ENCODE measurements at places on chromosomes 13 and 19.

- no peak for DNase-seq
These were observed 332.0 kb downstream of the IRS2 start for GRCh38 chr13:109454167-109454917.

- DNase-seq, result no peak
These were observed 336.5 kb downstream of the MZT1 start for GRCh38 chr13:72390909-72391308.

GRCh38 chr19:33484226-33484774, 37.3 kb downstream of the PEPD start:
- no peak for DNase-seq

GRCh38 chr13:60150538-60150937, 13.2 kb downstream of the DIAPH3 start:
- no peak for DNase-seq

GRCh38 chr19:16433986-16434385, 37.8 kb downstream of the EPS15L1 start:
- no peak for DNase-seq

DNA sequence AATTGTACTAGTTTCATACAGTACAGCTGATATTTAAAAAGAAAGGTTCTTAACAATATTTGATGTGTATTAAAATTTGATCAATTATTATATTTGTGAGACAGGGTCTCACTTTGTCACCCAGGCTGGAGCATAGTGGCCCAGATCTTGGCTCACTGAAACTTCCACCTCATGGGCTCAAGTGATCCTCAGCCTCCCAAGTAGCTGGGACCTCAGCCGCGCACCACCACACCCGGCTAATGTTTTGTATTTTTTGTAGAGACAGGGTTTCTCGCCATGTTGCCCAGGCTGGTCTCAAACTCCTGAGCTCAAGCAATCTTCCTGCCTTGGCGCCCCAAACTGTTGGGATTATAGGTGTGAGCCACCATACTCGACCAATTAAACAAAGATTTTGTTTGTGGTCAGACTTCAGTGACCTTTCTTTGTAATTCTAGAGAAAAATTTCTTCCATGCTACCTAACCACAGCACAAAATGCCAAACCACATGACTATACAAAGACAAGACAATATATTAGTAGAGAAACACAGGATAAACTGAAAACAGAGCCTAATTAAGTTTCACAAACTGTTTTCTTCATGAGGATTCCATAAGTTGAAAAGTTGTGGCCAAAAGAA, 59.6 kb downstream of the RBM26 start:
- DNase-seq, result no peak

DNA sequence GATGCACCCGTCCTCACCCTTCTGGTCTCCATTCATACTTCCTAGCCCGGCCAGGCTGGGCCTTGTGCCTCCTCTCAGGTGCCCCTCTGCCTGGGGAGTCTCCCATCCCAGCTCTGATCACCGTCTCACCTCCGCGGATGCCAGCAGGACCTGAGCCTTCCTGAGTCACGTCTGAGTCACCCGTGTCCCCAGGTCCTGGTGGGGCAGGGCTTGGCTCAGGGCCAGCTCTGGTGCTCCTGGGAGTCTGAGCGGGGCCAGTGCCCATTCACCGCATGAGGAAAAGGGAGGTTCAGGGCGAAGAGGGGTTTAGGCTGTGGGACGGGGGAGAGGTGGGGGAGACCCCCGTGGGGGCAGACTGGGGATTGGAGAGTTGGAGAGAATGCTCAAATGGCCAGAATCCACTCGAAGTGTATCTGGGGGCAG, 593 bp downstream of the ATP8B3 start:
- DNase-seq, result peak; percentile 35

DNA sequence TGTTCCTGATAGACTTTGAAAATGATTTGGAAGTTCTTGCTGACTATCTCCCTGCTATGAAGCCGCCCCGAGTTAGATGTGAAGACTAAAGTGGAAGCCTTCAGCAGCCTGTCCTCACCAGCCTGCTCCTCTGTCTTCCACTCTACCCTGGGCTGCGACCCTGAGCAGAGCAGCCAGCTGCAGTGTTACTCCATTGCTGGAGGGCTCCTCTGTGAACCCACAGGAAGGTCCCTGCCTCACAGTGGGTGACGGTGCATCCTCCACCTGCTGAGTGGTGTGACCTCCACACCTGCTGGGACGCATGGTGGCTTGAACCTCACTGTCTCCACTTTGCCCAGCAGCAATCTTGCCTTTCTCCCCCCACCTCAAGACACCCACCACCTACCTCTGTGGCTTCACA, 116.4 kb downstream of the IRS2 start:
- no peak for DNase-seq

- peak; percentile 31 for DNase-seq
These were observed 8.7 kb downstream of the MAP2K2 start for GRCh38 chr19:4115050-4115817.

DNA sequence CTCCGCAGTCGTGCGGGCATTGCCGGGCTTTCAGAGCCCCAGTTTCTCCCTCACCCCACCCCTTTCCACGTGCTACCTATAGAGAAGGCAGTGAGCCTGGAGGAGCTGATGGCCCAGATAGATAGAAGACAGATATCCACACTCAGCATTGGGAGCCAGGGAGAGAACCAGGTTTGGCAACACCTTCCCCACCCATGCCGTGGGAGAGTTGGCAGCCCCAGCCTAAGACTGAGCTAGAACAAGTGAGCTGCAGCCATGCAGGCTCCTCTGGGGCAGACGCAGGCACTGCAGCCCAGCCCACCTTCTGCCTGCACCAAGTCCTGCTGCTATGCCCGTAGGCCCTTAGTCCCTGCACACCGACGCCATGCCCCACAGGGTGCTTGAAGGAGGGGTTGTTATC, 10.3 kb upstream of the KRTDAP start:
- no peak for DNase-seq
